ENCODE measurements at places on chromosomes 4 and X.

GRCh38 chr4:74527049-74527448, 82.1 kb downstream of the AREG start:
- no peak for DNase-seq

- DNase-seq = no peak
Observed at GRCh38 chrX:15492469-15492868, 664 bp downstream of the PIR start.

- no peak for DNase-seq
Observed at GRCh38 chr4:72857216-72857615, 212.3 kb downstream of the COX18 start.

DNA sequence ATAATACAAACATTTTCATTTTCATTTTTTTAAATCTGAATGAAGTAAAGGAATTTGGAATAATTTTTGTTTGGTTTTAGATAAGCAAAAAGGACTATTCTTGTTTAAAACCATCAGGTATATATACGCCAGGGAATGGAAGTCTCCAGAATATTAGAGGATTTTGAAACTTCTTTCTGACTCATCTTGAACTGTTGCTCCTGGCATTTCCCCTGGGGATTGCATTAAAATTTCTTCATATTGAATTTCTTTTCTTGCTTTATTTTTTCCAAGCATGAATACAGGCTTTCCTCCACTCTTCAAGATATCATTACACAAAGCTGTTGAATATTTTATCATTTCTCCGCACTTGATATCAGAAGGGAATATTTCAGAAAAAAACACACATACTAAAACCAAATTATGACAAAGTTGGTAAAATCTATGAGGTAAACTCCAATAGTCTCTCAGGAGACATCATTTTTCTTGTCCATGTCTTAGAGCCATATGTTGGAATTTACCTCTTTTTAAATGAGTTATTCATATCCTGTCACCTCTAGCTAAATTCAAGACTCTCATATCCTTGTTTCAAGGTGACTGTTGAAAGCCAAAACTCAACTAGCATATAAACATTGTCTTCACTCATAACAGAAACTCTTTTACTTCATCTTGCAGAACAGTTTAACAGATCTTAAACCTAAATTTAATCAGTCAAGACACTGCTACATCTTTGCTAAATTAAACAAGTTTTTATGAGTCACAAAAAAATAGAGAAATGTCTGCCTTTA, 20.7 kb upstream of the CSN1S1 start:
- no peak for DNase-seq

DNA sequence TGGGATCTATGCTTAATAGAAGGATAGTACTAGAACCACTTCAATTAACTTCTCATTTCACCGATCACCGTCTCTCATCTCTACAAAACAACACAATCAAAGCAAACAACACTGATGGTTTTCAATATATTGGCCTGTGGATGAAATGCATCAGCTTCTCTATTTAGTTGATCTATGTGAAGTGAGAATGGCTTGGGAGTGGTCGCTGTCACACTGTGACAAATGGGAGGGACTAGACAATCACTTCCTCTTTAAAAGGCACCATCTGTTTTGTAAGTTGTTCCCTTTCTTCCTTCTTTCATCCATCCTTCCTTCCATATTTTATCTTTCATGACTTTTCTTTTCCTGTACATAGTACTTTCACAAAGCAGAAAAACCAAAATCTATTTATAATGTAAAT, 23.9 kb upstream of the NWD2 start:
- DNase-seq = no peak

DNA sequence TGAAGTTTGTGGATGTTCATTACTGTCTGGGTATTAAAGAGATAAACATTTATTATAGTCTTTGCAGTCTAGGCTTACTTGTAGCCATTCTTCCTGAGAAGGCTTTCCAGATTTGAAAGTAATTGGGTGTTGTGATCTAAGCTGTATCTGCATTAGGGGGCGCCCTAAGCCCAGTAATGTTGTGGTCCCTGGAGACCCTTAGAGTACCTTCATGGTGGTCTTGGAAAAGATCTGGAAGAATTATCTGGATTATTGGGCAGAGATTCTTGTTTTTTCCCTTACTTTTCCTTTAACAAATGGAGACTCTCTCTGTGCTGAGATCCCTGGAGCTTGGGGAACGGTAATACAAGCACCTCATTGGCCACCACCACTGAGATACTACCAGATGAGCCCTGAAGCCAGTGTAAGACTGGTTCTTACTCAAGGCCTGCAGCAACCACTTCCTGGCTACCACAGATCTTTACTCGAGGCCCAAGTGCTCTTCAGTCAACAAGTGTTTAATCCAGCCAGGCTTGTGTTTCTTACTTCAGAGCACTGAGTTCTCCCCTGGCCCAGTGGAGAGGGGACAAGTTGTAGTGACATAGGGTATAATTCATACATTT, 63.1 kb downstream of the RTL3 start:
- DNase-seq = no peak

DNA sequence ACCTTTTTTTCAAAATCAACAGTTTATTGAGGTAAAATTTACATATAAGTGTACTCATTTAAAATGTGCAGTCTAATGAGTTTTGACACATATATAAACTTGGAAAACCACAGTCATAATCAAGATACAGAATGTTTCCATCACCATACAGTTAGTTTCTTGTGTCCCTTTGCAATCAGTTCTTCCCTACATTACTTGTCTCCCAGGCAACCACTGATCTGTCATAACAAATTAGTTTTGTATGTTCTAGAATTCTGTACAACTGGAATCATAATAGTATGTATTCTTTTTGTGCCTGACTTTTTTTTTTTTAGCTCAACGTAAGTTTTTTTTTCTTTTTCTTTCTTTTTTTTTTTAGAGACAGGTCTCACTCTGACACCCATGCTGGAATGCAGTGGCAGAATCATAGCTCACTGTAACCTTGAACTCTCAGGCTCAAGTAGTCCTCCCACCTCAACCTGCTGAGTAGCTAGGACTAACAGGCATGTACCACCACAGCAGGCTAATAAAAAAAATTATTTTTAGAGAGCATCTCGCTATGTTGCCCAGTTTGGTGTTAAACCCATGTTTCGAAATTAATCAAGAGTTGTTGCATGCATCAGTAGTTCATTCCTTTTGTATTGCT, 26.9 kb downstream of the ARFIP1 start:
- no peak for DNase-seq

DNA sequence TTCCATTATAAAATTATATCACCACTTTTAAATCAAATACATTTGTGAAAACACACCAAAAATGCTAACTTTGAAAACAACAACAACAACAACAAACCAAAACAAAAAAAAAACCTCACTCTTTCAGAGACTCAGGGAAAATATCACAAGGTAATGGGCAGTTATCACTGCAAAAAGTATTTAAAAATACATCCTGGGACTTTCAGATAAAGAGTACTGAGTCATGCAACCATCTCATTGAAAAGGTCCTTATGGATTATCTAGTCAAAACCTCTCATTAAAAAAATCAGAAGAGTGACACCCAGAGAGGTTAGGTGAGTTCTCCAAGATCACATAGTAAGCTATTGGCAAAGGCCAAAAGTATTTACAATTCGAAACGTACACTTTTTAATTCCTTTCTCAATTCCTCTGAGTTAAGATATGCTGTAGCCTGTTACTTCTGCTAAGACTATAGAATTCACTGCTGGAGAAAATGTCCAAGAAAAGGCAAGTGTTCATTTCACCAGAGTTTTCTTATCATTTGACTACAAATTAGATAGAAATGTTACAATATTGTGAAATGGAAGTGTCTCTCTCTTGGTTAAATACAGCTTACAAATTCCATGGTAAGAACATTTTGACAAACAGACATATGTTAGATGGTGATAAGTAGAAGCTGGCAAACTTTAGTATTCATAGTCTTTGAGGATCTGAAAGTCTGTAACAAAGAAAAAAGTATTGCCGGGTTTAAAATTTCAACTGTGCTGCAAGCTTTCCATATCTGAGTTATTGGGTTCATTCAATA, 9.3 kb downstream of the STX18 start:
- DNase-seq = no peak

- DNase-seq = no peak
Observed at GRCh38 chrX:57902633-57903032, 7.6 kb downstream of the ZXDA start.

DNA sequence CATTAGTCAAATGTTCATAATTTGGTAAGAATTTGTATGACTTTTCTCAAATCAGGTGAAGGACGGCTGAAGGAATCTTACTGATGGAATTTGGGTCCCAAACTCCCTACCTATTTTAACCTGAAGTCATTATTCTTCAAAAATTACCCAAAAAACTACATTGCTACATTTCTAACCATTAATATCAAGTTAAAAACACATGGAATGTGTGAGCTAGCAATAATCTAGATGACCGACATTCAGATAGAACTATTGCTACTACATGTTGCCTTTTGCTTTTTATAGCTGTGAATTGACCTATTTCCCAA, 25.3 kb upstream of the WWC2 start:
- DNase-seq = no peak

- no peak for DNase-seq
Observed at GRCh38 chrX:97070346-97070745, 186.6 kb downstream of the RPA4 start.

DNA sequence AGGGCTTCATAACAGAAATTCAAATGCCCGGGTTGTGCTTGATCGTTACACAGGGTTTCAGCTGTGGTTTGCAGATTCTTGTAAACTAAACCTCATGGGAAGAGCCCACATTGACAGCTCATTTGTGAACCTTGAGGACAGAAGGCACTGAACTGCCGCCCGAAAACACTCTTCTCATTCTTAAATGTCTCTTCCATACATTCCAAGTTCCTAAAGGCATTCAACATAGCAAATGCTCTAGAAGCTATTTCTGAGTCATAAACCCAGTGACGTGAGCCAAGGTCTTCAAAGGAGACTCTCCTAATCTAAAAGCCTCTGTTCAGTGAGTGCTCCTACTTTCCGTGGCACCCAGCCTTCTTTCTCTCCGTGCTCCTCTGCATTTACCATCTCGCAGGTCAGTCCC, 737.8 kb upstream of the FRG1 start:
- DNase-seq = no peak

GRCh38 chrX:6644411-6644810, 109.5 kb upstream of the VCX3A start:
- no peak for DNase-seq

GRCh38 chr4:38765382-38765781, 17.4 kb downstream of the TLR10 start:
- no peak for DNase-seq

DNA sequence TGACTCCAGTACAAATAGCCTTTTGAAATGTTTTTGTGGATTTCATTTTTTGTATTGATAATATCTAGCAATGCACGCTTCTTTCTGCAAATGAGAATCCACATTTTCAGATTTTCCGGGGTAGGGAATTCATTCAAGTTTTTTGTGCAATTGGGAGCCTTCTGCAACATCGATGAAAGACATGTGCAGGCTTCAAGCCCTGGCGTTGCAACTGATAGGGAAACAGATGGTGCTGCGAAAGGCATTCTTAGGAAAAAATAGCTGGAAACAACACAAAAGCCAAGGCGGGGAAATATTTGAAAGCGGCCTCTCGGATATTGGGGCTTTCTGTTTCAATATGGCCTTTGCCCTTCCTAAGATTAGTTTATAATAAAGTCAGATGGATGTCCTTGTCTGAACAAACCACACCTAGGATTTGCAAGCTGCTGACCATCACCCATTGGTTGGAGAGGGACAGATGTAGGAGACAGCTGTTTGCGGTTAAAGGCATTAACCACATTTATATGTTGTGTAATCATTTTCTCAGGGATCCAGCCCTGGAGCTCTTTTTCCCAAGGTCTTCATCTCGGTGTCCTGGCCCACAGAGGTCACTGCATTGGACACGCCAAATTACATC, 136.5 kb downstream of the PRKX start:
- no peak for DNase-seq

DNA sequence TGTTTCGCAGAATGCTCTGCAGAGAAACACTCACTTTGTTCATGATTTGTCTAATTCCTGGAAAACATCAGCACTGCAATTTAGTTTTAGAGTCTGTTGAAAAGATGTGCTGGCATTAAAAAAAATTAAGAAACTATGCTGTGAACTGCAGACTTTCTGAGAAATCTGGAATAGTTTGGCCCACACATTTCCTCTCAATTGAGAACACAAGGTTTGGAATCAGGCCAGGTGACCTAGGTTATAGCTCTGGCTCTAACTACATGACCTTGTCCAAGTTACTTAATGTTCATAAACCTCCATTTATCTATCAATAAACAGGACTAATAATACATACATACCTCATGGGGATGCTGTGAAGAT, 61.4 kb upstream of the ENPEP start:
- no peak for DNase-seq

GRCh38 chr4:80196922-80197573, at the start of gene PRDM8:
TSS of gene PRDM8 (plus strand) at chr4:80197503. CDS start at chr4:80200081, 2,578 bp downstream.
- DNase-seq = no peak

DNA sequence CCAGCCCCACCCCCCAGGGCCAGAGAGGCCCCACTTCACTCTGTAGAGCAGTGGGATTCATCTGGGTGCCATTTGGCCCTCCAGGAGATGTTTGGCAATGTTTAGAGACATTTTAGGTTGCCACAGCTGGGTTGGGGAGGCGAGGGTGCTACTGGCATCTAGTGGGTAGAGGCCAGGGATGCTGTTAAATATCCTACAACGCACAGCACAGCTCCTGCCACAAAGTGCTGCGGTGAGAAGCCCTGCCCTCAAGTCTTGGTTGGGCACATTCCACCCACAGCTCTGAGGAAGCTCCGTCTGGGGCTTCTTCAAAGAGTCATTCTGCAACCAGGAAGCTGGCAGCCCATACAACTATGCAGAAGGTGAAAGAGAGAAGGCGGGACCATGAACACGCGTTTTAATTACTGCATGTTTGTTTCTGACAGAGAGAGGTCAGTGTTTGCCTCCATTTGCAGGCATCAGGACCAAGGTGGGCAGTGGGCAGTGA, 48.1 kb upstream of the FAM9C start:
- no peak for DNase-seq

DNA sequence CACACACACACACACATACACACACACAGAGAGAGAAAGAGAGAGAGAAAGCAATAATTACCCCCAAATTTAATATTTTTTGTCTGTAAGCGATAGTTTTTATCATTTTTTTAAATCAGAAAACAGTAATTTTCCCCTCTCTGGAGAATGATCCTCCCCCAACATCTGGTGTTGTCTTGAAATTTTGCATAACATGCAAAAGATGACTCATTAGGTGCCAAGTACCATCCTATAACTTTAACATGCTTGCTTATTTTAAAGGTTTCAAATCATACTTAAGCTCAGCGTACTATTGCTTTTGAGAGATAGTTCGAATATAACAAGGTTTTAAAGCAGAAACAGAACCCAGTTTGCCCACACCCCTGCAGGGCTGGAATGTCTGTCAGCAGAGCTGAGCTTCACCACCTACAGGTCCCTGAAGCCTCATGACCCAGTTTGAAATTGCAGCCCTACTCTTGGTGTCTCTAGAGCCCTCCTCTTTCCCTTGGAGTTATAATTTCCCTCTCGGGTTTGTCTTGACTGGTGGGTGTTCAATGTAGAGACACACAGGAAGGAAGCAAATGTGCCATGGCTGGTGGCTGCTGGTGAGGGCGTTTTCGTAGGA, 175.0 kb upstream of the HS3ST1 start:
- DNase-seq = no peak

- no peak for DNase-seq
Observed at GRCh38 chrX:135697601-135698000, 15.8 kb upstream of the CT45A1 start.

Measured in large intestine (tissue), 12 donors.